ENCODE measurements at places on chromosomes 13 and 19.
A peak's percentile ranks its signal among the peaks of the same experiment; 100 is the strongest.

DNA sequence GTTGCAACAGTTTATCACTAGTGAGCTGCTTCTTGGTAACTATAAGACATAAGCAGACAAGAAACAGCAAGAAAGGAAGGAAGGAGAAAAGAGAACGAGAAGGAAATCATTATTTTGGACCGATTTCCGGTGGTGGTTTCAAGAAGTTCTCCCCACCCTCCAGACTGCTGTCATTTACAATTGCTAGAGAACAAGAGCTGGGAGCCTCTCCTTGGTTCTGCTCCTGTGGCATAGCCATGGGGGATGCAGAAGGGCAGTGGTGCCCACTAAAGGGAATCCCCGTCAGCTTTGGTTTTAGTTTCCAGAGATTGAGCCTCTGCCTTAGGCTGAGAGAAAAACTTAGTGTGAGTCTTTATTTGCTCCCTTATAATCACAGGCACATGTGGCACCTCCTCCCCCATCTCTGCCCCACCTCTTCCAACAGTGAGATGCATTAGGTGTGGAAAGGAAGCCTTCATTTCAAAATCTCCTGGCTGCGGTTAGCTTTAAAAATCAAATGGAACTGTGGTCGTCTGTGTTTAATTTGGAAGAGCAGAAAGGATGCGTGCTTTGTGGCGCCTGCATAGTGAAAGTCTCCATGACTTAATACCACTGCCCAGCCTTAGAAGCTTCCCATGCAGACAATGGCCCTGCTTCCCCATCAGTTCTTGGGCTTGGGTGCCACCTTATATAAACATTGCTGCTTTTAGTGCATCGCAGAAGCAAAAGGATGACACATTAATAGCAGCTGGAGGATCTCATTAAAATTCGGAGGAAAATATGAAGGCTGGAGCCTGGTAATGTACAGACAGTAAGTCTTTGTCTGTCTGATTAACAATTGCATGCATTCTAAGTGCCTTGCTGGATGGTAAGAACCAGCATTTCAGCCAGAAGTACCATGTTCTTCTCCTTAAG lies 25.0 kb downstream of the LRCH1 start:
- no peak for DNase-seq

DNA sequence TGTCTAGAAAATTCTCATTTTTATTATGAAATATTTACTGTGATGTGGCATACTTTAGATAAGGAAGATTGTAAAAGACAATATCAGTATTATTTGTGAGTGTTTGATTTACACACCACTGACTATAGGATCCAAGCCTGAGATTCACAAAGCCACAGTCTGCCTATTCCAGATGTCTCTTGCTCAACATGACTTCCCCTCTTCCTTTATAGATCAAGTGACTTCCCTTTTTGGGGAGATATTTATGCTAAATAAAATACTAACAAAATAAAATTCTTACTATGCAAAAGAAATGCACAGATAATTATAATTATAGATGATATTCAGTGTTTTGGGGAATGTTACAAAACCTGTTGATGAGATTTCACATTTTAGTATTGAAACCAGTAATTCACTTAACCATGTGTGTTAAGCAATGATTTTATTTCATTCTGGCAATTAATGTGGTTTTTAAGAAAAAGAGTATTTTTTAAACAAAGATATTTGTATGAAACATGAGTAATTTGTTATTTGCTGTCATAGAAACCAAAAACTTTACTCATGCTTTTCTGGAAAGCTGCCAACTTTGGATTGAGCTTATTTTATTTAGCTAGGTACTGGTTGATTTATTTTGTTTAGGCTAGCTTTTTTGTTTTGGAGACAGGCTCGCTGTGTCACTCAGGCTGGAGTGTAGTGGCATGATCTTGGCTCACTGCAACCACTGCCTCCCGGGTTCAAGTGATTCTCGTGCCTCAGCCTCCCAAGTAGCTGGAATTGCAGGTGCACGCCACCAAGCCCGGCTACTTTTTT lies 13.7 kb upstream of the GPR183 start:
- no peak for DNase-seq

DNA sequence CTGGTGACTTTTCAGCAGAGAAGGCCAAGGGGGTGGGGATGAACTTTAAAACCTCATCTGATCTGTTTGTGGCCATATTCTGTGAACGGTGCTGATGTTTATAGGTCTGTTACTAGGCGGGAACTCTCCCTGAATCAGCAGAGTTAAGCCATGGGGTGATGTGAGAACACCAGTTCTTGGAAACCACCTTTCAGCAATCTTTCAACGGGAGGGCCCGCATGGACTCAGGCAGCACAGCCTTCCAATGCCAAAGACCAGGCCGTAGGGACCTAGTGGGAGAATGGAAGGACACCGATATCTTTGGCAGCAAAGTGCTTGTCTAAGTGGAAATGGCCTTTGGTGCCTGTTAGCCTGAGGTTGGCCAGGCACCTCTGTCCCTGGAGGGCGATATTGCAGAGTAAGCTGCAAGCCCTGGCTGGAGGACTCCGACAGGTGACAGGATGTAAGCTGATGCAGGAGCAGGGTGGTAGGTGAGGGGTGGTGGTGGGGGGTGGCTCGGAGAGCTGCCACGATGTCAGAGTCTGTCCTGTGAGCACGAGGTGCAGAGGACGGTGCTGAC lies 57.0 kb downstream of the ERCC5 start:
- no peak for DNase-seq

GRCh38 chr13:107999751-108000150 lies 215.6 kb downstream of the LIG4 start:
- no peak for DNase-seq

- peak; percentile 32 for DNase-seq
Measured at GRCh38 chr19:30649934-30650614, 277.9 kb downstream of the ZNF536 start.

DNA sequence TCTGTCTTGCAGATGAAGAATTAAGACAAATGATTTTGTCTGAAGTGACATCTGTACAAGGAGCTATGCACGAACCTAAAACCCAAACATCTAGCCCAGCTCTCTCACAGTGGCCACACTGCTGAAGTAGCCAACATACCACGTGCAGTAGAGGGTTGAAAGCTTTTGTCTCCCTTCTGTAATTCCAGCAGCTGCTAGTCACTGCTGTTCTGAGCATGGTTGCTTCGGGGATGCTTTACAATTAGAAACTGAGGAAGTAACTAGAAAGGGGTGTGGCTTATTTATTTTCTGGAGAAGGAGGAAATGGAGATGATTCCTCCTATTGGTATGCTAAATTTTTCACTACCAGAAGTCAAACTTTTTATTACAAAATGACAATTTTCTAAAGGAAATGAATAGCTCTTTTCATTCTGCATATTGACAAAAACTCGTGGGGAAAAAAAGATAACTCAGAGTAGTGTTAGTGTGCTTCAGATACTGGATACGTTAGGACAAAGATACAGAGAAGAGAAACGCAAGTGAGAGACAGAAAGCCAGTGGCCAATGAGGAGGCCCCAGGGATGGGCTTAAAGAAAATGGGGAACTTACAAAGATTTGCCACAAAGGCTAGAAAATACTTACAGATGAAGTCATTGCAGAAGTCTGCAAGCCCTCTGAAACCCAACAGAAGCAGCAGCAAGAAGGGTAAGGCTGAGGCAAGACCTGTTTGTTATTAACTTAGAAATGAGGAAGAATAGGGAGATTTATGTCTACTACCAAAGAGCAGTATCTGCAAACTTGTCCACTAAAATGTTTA lies 192.7 kb upstream of the MIR17HG start:
- DNase-seq = no peak

DNA sequence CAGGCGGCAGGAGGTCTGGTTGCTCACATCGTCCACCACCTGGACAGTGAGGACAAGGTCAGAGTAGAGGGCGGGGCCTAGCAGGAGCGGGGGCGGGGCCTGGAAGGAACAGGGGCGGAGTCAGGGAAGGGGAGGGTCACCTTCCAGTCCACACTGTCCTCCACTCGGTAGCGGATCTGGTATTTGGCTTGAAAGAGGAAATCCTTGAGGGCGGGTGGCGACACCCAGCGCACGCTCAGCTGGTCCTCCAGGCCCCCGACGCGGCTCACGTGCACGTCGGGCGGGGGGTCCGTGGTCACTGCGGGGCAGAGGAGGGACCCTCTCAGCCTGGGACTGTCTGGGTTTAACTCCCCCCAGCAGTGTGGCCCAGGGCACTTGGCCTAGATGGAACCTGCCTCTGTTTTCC lies 8.2 kb downstream of the REX1BD start:
- no peak for DNase-seq

DNA sequence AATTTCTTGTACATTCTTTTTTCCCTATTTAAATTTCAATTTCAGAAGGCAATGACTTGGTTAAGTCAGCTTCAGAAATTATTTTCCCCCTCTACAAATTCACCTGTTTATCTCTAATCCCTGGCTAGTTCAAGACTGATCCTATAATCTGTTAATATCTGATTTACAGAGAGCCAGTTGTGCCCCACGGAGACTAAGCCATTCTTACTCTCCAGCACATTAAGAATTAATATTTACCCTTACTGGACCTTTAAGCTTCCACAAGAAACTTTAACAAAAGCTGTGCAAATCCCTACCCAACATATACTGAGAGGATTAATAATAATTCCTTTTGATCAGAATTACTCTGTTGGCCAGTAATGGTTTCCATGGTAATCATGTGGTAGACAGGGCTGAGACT lies 786.2 kb downstream of the PCDH9 start:
- DNase-seq = no peak

GRCh38 chr19:12953799-12954611 lies 3.0 kb downstream of the GADD45GIP1 start:
- DNase-seq = no peak

- DNase-seq = no peak
Measured at GRCh38 chr19:51783372-51783771, 11.6 kb upstream of the FPR3 start.

GRCh38 chr13:45542391-45542790 lies 73.1 kb downstream of the ERICH6B start:
- no peak for DNase-seq

DNA sequence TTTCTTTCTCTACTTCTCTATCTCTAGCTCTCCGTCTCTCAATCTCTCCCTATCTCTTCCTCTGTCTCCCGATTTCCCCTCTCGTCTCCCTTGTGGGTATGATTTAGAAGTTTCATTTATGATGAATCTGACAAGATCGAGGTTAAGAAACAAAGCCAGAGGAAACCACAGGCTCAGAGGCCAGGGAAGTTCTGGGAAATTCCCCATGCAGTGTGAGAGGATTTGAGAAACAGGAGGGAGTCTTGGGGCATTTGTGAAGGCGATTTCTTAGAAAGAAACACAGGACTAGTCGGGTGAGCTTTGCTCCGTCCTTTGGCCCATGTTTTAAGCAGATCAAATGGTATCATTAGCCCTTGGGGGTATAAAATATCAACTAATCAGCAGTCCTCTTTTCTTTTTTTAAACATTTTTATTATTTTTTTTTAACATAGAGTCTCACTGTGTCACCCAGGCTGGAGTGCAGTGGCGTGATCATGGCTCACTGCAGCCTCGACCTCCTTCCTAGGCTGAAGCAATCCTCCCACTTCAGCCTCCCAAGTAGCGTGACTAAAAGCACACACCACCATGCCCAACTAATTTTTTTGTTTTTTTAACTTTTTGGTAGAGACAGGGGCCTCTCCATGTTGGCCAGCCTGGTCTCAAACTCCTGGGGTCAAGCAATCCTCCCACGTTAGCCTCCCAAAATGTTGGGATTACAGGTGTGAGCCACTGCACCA lies 25.8 kb downstream of the TNFSF9 start:
- no peak for DNase-seq

DNA sequence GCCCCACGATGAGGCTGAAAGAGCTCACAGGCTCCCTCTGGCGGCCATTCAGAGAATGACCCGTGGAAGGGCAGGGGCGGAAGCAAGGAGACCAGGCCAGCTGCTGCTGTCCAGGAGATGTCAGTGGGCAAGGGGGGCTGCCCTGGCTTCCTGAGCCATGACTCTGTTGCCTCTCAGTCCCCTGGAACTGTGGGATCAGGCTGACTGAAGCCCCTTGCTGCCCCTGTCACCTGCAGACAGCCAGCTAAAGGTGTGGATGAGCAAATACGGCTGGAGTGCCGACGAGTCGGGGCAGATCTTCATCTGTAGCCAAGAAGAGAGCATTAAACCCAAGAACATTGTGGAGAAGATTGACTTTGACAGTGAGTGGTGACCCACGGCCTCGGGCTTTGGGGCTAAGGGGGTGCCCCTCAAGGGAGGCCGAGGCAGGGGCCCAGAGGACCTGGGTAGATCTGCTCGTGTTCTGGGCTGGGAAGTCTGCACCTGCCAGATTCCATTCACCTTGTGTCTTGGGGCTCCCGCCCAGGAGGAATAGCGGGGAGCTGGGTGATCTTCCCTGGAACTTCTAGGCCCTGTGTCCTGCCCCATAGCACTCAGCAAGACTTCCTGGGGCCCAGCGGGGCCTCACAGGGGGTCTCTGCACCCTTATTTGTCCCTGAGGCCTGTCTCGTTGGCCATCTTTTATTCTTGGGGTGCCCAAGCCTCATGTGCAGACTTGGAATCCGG lies 12.5 kb upstream of the ACTN4 start:
- DNase-seq = peak; percentile 65

GRCh38 chr19:19900139-19900728 lies 512 bp upstream of the ZNF93 start:
- no peak for DNase-seq

GRCh38 chr13:99689955-99690354 lies 188.7 kb downstream of the TM9SF2 start:
- no peak for DNase-seq

- no peak for DNase-seq
Measured at GRCh38 chr13:30810801-30811200, 75.5 kb downstream of the ALOX5AP start.

GRCh38 chr13:24910502-24911132 lies 146.6 kb downstream of the RNF17 start:
- no peak for DNase-seq

DNA sequence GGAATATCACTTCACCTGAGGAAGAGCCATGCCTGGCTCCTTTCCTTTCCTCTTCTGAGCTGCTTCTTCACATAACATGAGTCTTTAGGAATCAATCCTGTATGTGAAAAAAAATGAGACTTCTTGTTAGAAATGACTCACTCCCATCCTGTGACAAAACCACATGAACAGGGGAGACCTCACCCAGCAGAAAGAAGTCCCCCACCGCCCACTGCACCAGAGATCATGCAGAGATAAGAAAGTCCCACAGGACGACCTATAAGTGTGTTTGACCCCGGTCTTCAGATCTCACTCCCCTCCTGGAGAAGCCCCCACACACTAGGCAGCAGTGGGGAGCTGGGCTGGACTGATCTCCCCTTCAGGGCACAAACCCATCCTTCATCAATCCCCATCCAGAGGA lies 7.8 kb downstream of the ZNF600 start:
- DNase-seq = peak; percentile 10

- no peak for DNase-seq
Measured at GRCh38 chr19:53871454-53871853, 3.8 kb downstream of the MYADM start.

- DNase-seq = peak; percentile 6
Measured at GRCh38 chr19:46924874-46925547, 64.2 kb downstream of the ARHGAP35 start.

GRCh38 chr19:29139227-29139626 lies 73.7 kb downstream of the UQCRFS1 start:
- DNase-seq = no peak

Measured in stimulated activated CD4-positive, alpha-beta T cell treated with anti-CD3 and anti-CD28 coated beads, Interleukin-1b, Interleukin-23, amount 100 ng/mL, for 48 hours (primary cell).